ENCODE measurements at places on chromosomes 2 and 18.

GRCh38 chr2:105473011-105473410 lies 74.2 kb upstream of the FHL2 start:
- DNase-seq: no peak

DNA sequence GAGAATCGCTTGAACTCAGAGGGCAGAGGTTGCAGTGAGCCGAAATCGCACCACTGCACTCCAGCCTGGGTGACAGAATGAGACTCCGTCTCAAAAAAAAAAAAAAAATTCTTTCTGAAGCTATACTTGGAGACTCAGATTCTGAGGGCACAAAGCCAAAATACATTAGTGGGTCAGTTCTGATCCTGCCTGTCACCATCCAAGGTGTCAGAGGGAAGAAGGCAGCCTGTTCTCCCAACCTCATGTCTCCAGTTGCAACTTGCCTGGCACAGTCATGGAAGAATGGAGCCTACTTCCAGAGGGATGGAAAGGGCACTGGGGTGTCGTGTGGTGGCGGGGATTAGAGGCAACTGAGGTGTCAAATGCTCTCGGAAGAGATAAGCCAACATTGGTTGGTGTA lies 104.8 kb upstream of the GATA6 start:
- DNase-seq: no peak

GRCh38 chr2:226860087-226860486 lies 24.2 kb downstream of the RHBDD1 start:
- no peak for DNase-seq

DNA sequence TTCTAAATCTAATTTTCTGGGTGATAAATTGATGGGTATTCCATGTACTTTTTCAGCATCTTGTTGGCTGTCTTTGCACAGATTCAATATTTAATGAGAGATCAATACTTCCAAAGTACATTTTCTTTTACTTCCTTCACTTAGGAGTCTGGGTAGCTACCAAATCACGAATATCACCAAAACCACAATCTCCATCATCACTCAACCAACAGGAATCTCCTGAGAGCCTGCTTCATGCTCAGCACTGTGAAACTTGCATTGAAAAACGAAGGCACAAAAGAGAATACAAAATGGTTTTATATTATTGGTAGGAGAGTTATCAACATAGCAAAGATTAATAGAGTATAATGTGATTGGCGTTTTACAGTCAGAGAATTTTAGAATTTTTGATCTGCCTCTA lies 261.5 kb upstream of the DSEL start:
- no peak for DNase-seq

- no peak for DNase-seq
These were observed 30.7 kb downstream of the STON1 start for GRCh38 chr2:48560546-48561209.

- DNase-seq: no peak
These were observed 105.0 kb downstream of the NEDD4L start for GRCh38 chr18:58148954-58149471.

DNA sequence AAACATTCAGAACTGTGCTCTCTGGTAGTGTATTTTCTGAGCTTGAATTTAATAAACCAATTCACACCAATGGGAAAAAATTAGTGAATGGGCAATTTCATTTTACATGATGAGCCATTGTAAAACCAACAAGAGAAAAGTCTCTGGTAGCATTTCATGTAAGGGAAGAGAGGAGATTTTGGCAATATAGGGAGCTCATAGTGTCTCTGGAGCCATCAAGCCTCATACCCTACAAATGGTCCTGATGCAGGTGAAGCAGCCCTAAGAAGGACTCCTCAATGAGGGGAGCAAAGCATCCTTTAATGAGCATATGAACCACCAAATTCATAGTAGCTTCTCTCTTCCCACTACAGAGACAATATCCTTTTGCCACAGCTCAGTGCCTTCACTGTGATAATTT lies 373.0 kb downstream of the RIT2 start:
- no peak for DNase-seq

GRCh38 chr2:43478412-43479086 lies 117.3 kb downstream of the THADA start:
- DNase-seq: no peak

GRCh38 chr2:32330136-32330535 lies 26.7 kb upstream of the BIRC6 start:
- no peak for DNase-seq

- no peak for DNase-seq
These were observed 34.8 kb upstream of the ITM2C start for GRCh38 chr2:230829959-230830358.

DNA sequence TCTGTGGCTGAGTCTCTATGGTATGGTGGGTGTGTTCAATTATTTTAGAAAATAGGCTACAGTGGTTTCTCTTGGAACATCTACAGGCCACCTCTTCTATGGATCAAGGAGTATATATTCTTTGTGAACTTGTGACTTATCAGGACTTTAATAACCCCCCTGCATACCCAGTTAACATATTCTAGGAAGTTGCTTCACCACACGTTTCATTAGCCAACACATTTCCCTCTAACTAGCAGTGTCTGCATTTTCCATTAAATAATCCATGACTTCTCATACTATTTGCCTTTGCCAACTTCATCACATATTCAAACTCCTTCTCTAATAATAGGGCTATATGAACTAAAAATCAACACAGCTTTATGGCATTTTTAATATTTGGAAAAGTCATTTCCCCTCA lies 187.6 kb upstream of the ARL4C start:
- no peak for DNase-seq

GRCh38 chr2:10768063-10768507 lies 44.5 kb downstream of the PDIA6 start:
- DNase-seq: no peak

DNA sequence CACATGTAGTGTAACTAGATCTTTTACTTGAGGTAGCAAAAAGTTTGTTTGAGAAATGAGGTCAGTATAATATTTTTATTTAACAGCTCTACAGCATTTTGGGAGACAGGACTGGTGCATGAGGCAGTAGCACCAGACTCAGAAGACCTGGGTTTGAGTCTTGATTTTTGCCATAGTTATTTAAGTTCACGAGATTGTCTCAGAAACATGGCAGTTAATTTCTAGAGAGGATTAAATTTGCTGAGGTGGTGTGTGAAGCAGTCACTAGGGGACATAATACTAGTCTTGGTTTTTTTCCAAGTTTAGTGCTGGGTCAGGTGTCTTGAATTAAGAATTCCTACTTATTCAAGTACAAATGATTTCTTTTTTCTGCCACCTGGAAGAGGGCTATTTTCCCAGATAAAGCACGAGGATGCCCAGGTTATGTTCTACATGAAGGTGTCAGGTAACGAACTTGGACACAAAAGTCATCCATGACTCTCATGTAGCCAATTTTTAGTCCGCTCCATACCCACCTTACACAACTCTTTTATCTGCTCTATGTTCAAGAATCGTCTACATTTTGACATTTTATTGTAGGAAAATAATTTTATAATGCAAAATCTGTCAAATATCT lies 1.4 kb downstream of the MARCHF7 start:
- DNase-seq: no peak

DNA sequence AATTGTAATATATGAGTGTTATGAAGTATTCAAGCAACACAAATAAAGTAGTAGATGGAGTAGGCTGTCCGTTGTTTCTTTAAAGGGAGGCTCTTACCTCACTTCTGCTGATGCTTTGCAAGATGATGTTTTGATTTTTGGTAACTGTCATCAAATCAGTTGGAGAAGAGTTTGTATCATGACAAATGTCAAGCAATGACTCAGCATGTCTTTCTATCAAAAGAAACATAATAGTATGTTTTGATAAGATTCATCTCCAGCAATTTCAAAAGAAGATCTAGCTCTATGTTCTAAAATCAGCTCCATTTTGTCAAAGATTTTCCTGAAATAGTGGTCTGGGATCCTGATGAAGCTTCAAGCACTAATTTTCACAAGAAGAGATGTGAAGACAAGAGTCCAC lies 25.6 kb downstream of the MAP3K19 start:
- no peak for DNase-seq
